Naive thymus-derived CD8-positive, alpha-beta T cell (primary cell): ENCODE measurements at places on chromosomes 16 and 17.

DNA sequence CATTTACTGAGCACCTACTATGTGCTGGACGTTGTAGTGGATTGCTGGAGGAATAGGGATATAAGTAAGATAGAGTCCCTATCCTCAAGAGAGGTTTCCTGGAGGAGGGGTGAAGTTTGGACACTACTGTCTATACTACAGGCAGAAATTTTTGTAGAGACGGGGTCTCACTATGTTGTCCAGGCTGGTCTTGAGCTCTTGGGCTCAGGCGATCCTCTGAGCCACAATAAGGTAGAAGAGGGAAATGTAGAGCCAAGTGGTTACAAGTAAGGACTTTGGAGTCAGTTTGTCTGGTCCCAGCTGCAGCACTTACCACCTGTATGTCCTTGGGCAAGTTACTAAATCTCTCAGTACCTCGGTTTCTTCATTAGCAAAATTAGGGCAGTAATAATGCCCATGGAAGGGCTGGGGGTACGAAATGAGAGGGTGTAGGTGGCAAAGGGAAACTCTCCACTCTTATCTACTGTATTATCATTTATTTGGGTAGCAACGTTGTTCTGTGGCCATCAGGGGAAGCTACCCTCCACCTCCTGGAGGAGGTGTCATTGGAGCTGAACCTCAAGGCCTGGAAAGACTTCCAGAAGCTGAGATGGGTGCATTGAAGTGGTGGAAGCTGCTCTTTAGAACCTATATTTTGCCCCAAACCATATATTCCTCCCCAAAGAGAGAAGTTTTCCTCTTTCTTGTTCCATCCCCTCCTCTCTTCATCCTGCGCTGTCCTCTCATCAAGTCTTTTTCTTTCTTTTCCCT lies 34.9 kb upstream of the DHX8 start:
- no peak overlapping the region for H3K4me3 ChIP-seq
- no peak overlapping the region for H3K27ac ChIP-seq
- no peaks in the 10 kb centered on the region for H3K4me1 ChIP-seq
- peaks cover 10% of the 10 kb centered on the region for H3K27me3 ChIP-seq

GRCh38 chr16:64615630-64616280 lies 506.1 kb downstream of the CDH11 start:
- H3K4me1 ChIP-seq: no peaks in the 10 kb centered on the region
- no peaks in the 10 kb centered on the region for H3K36me3 ChIP-seq
- H3K27ac ChIP-seq: no peak overlapping the region
- no peak for DNase-seq

DNA sequence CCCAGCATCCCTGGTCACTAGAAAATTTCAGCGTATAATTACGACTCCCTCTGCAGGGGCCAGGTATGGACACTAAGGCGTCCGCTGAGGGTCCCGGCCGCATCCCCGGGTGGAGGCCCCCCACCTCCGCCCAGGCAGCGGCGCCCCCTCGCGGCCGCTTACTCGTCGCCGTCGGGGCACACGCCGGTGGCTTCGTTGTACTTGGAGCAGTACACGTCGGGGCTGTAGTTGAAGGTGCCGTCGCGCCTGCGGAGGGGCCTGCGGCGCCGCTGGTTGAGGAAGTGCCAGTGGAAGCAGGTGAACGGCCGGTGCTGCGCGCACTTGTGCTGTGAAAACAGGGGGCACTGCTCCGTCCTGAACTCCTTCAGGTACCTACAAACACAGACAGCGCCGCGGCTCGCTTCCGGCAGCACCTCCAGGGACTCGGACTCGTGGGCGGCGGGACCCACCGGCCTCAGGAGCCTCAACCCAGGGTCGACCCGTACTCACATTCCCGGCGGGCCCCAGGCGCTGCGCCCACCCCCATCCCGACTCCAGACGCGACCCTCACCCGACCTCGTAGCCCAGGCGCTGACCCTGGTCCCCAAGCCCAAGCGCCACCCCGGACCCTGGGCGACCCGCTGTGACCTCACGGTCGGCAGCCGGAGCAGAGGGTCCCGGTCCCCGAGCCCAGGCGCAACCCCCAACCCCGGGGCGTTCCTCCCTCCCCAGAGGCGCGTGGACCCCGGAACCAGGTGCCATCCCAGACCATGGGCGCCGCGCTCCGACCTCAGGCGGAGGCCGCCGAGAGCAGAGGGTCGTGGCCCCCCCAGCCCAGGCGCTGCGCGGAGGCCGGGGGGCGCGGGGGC lies 596 bp downstream of the UNKL start:
- no peaks in the 10 kb centered on the region for H3K27me3 ChIP-seq
- DNase-seq: peak; percentile 44
- H3K4me3 ChIP-seq: peak overlapping the region; percentile 92
- peak overlapping the region; percentile 92 for H3K27ac ChIP-seq
- peaks cover 2% of the 10 kb centered on the region for H3K36me3 ChIP-seq

DNA sequence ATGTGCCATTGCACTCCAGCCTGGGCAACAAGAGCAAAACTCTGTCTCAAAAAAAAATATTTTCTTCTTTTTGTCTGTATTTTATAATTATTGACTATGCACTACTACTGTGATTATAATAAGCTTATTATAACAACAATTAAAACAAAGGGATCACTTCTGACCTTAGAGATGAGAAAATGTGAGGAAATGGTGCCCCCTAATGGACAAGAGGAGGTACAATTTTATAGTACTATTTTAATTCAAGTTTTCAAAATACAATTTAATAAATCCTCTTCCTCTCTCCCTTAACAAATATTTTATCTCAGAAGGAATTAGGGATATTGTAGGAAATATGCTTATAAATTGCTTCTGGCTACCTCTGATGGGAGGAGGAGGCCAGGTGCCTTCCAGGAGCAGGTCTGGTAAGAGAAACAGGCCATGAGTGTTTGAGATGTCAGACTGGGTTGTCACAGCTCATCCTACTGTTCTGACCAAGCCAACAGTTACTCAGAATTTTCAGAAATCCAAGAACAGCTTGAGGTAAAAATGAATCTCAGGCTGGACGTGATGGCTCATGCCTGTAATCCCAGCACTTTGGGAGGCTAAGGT lies 14.0 kb downstream of the VPS53 start:
- no peak for DNase-seq
- no peak overlapping the region for H3K27ac ChIP-seq
- H3K36me3 ChIP-seq: no peaks in the 10 kb centered on the region
- H3K27me3 ChIP-seq: no peaks in the 10 kb centered on the region
- no peaks in the 10 kb centered on the region for H3K4me1 ChIP-seq
- no peak overlapping the region for H3K4me3 ChIP-seq

DNA sequence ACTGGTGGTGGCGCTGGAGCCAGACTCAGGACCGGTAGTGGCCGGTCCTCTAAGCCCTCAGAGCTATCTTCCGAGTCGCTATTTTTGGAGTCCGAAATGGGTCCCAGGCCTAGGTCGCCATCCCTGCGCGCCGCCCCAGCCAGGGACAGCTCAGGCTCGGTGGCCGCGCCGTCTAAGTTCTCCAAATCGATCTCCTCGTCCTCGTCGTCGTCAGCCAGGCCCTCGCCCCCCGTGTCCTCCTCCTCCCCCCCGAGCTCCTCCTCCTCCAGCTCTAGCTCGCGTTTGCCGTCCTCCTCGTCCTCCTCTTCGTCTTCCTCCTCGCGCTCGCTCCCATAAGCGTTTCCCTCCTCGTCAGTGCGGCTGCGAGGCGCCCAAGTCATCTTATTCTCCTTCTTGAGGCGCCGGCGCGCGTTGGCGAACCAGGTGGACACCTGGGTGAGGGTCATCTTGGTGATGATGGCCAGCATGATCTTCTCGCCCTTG lies 1.6 kb downstream of the IRX3 start:
- H3K36me3 ChIP-seq: no peaks in the 10 kb centered on the region
- H3K4me3 ChIP-seq: peak overlapping the region; percentile 36
- H3K4me1 ChIP-seq: peaks cover 40% of the 10 kb centered on the region
- peaks cover 85% of the 10 kb centered on the region for H3K27me3 ChIP-seq
- H3K27ac ChIP-seq: peak overlapping the region; percentile 45

- H3K4me3 ChIP-seq: no peak overlapping the region
- H3K36me3 ChIP-seq: no peaks in the 10 kb centered on the region
- no peaks in the 10 kb centered on the region for H3K27me3 ChIP-seq
- no peak for DNase-seq
- H3K27ac ChIP-seq: no peak overlapping the region
Observed at GRCh38 chr16:12375046-12375740, 398.7 kb downstream of the SNX29 start.

DNA sequence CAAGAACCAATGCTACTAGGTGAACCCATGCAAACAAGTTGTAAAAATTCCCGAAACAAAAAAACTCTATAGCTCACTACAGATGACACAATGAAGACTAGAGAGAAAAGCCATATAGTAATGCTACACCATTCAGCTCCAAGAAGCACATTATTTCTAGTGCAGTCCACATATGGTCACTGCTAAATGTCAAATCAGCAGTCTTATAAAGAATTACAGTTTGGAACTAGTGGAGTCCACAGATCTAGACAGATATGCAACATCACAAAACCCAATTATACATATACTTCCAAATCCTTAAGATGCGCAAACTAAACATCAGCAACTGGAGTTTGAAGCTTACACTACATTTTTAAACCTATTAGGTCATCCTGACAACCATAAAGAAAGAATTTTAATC lies 33.5 kb downstream of the GPATCH8 start:
- no peak overlapping the region for H3K4me3 ChIP-seq
- no peak for DNase-seq
- peaks cover 17% of the 10 kb centered on the region for H3K4me1 ChIP-seq
- no peak overlapping the region for H3K27ac ChIP-seq
- no peaks in the 10 kb centered on the region for H3K27me3 ChIP-seq

GRCh38 chr16:85750146-85750826 lies 610 bp downstream of the C16orf74 start:
- H3K36me3 ChIP-seq: no peaks in the 10 kb centered on the region
- H3K27me3 ChIP-seq: peaks cover 3% of the 10 kb centered on the region
- peak; percentile 44 for DNase-seq

DNA sequence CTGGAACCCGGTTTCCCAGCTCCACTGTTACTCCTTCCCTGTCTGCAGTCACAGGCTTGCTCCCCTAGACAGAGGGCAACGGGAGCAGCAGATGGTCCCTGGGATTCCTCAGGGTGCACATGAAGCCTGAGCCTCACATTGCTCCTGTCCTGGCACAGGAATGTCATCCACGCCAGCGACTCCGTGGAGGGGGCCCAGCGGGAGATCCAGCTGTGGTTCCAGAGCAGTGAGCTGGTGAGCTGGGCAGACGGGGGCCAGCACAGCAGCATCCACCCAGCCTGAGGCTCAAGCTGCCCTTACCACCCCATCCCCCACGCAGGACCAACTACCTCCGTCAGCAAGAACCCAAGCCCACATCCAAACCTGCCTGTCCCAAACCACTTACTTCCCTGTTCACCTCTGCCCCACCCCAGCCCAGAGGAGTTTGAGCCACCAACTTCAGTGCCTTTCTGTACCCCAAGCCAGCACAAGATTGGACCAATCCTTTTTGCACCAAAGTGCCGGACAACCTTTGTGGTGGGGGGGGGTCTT lies 1.6 kb upstream of the DECR2 start:
- DNase-seq: no peak
- H3K27ac ChIP-seq: peak overlapping the region; percentile 96
- peak overlapping the region; percentile 93 for H3K4me3 ChIP-seq
- H3K27me3 ChIP-seq: no peaks in the 10 kb centered on the region
- H3K4me1 ChIP-seq: peaks cover 27% of the 10 kb centered on the region
- no peaks in the 10 kb centered on the region for H3K36me3 ChIP-seq

- H3K36me3 ChIP-seq: no peaks in the 10 kb centered on the region
- H3K27ac ChIP-seq: peak overlapping the region; percentile 64
- H3K4me1 ChIP-seq: peaks cover 47% of the 10 kb centered on the region
- no peak for DNase-seq
- H3K4me3 ChIP-seq: no peak overlapping the region
Observed at GRCh38 chr16:57647136-57647875, 18.9 kb downstream of the ADGRG1 start.

DNA sequence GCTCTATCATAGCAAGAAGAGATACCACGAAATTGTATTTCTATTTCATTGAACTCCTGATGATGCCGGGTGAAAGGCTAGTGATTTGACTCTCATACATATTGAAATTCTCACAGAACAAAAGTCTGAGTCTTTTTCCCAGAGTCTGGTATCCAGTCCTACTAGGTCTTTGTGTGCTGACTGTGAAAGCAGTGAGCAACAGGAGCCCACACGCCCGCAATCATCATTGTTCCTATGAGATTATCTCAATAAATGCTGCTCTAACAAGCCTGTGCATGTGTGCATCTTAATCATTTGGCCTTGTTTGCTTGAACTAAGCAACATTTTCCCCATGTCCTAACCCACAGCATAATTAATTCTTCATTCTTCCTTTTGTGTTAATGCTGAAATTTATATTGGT lies 1466.0 kb downstream of the CDH11 start:
- H3K27ac ChIP-seq: no peak overlapping the region
- no peaks in the 10 kb centered on the region for H3K27me3 ChIP-seq
- no peak overlapping the region for H3K4me3 ChIP-seq
- no peak for DNase-seq
- no peaks in the 10 kb centered on the region for H3K4me1 ChIP-seq

DNA sequence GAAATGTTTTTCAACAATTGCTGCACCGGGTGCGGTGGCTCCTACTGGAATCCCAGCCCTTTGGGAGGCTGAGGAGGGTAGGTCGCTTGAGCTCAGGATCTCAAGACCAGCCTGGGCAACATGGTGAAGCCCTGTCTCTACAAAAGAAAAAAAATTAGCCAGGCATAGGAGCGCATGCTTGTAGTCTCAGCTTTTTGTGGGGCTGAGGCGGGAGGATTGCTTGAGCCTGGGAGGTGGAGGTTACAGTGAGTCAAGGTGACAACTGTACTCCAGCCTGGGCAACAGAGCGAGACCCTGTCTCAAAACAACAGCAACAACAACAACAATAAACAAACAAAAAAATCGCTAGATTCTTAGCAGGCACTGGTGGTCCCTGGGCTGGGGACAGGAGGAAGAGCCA lies 28.5 kb downstream of the IL21R start:
- no peak for DNase-seq
- H3K4me3 ChIP-seq: no peak overlapping the region
- peaks cover 66% of the 10 kb centered on the region for H3K4me1 ChIP-seq
- H3K27ac ChIP-seq: no peak overlapping the region
- peaks cover 52% of the 10 kb centered on the region for H3K36me3 ChIP-seq

- no peak for DNase-seq
- H3K27me3 ChIP-seq: peaks cover 3% of the 10 kb centered on the region
- H3K27ac ChIP-seq: no peak overlapping the region
- H3K36me3 ChIP-seq: no peaks in the 10 kb centered on the region
Observed at GRCh38 chr16:77306075-77306474, 106.9 kb downstream of the SYCE1L start.

GRCh38 chr17:61168506-61168905 lies 231.1 kb upstream of the TBX2 start:
- H3K4me1 ChIP-seq: peaks cover 3% of the 10 kb centered on the region
- no peak for DNase-seq
- peaks cover 23% of the 10 kb centered on the region for H3K36me3 ChIP-seq
- no peak overlapping the region for H3K4me3 ChIP-seq
